CMK (cell line): ENCODE measurements at places on chromosomes 16 and 17.

GRCh38 chr16:89017543-89018281, 40.7 kb upstream of the CBFA2T3 start:
- no peak for DNase-seq

DNA sequence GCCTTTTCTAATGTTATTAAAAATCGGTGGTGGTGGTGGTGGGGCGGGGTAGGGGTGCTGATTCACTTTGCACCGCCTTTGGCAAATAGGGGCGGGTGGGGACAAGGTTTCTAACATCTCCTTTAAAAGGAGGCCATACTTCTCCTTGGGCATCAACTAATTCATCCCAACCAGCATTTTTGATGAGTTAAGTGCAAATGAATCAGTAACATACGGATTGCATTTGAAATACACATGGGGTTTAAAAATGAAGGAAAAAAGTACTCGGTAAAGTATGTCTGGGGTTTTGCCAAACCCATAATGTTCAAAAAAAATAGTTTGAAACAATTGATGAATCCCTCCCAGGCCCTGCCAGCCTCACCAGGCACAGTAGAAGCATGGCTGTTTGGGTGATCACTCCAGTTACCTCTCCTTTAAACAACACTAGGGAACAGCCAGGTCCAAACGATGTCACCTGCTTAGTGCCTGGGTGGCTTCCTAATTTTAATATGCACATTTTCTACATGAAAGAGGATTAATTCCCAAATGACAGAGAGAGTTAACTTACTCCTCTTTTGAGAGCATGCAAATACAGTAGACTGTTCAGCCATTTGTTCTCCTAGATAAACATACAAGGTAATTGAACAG, 107.2 kb downstream of the ANKFN1 start:
- DNase-seq, result no peak

DNA sequence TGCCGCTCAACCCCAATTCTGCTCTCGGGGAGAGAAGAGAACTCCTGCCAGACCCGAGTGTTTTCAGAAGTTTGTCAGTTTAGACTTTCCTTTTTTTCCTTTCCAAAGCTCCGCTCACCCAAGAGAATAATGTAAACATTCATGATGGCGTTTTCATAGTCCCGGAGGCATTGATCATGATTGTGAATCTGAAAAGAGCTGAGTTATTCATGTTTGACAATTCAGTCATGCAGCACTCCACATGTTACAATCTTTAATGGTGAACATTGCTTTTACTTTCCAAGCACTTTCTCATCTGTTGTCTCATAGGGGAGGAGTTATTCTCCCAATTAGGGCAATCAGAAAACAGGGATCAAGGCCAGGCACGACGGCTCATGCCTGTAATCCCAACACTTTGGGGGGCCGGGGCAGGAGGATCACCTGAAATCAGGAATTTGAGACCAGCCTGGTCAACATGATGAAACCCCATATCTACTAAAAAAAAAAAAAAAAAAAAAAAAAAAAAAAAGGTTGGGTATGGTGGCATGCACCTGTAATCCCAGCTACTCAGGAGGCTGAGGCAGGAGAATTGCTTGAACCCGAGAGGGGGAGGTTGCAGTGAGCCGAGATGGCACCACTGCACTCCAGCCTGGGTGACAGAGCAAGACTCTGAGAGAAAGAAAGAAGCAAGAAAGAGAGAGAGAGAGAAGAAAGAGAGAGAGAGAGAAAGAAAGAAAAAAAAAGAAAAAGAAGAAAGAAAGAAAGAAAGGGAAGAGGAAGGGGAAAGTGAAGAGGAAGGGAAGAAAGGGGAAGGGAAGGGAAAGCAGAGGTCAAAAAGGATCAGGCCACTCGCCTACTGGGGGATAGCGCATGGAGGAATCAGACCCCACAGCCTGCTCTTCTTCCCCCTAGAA, 70.0 kb upstream of the TNRC6C start:
- no peak for DNase-seq

GRCh38 chr16:445566-445965, 20.1 kb downstream of the RAB11FIP3 start:
- DNase-seq, result no peak

- DNase-seq, result no peak
These were observed 1.0 kb downstream of the ZNF319 start for GRCh38 chr16:57999366-57999970.

GRCh38 chr16:55605754-55606336, 39.4 kb downstream of the CAPNS2 start:
- no peak for DNase-seq

DNA sequence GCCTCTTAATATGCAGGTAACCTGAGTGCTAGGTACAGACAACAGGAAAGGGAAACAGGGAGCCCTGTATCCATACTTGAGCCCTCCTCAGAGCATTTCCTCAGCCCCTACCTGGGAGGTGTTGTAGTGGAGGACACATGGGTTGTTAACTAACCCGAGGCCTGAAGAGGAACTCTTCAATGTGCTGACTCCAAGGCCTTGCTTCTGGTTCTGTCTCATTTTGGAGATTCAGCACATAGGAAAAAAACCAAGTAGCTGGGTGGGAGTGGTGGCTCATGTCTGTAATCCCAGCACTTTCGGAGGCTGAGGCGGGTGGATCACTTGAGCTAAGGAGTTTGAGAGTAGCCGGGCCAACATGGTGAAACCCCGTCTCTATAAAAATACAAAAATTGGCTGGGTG, 24.8 kb downstream of the SNX11 start:
- no peak for DNase-seq

DNA sequence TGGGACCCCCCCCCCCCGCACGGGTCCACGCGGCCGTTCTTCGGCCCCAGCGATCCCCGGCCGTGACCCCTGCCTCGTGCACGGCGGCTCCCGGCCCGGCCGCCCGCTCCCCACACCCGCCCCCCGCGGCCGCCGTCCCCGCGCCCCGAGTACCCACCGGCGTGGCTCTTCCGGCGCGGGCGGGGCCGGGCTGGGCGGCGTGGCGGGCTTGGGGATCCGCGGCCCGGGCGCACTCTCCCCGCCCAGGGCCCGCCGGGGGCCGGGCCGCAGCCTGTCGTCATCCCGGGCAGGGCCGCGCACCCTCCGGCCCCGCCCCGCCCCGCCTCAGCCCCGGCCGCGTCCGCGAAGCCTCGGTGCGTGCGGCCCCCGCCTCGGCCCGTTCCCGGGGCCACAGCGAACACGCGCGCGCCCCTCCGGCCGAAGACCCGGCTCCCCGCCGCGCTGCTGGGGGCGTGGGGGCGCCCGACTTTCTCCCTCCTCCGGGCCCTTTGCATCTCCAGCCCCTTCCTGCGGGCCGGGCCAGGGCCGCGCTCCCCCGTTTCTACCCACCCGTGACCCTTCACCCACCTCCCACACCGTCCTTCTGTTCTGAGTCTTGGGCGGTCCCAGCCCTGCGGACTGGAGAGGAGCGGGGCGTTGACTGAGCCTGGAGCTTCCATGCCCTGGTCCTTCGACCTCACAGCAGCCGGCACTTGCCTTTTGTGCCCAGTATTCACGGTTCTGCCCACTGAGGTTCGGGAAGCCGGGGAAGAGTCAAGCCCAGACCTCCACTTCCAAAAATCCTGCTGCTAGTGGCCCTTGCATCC, 840 bp downstream of the MYO1C start:
- no peak for DNase-seq

DNA sequence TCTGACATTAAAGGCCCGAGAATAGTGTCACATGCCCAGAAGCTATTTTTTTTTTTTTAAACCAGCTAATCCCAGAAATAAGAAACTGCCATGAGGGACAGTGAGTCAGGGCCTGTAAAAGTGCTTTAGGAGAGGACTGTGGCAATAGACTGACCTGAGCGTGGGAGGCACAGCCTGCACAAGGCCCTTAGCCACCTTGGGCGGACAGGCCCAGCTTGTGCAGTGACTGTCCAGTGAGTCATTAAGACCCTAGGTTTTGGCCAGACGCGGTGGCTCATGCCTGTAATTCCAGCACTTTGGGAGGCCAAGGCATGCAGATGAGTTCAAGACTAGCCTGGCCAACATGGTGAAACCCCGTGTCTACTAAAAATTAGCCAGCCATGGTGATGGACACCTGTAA, 343.0 kb upstream of the ZFHX3 start:
- no peak for DNase-seq

DNA sequence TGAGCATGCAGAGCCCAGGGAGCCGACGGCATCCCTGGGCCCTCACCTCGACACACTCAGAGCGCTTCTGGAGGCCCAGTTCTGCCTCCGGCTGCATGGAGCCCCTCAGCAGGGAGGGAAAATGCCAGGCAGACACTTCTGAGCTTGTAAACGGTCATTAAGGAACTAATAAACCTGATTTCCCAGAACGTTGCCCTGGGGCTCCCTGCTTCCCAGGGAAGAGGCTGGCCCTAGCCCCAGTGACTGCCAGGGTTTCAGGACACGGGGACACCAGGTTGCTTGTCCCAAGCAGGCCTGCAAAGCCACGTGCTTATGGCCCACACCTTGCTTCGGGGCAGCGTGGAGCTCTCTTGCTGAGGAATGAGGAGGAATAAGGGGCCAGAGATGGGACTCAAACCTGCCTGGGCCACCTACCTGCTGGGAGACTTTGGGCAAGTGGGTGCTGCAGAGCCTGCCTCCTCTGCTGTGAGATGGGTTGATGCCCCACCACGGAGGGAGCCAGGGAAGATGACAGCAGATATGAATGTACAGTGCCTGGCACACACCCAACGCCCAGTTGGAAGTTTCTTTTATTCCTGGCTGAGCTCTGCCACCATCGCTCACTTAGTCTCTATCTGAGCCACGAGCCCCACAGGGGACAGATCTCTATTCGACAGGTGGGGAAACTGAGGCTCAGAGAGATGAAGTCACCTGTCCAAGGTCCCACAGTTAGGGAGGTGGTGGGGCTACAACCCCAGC, 5.4 kb downstream of the RHBDF2 start:
- no peak for DNase-seq

DNA sequence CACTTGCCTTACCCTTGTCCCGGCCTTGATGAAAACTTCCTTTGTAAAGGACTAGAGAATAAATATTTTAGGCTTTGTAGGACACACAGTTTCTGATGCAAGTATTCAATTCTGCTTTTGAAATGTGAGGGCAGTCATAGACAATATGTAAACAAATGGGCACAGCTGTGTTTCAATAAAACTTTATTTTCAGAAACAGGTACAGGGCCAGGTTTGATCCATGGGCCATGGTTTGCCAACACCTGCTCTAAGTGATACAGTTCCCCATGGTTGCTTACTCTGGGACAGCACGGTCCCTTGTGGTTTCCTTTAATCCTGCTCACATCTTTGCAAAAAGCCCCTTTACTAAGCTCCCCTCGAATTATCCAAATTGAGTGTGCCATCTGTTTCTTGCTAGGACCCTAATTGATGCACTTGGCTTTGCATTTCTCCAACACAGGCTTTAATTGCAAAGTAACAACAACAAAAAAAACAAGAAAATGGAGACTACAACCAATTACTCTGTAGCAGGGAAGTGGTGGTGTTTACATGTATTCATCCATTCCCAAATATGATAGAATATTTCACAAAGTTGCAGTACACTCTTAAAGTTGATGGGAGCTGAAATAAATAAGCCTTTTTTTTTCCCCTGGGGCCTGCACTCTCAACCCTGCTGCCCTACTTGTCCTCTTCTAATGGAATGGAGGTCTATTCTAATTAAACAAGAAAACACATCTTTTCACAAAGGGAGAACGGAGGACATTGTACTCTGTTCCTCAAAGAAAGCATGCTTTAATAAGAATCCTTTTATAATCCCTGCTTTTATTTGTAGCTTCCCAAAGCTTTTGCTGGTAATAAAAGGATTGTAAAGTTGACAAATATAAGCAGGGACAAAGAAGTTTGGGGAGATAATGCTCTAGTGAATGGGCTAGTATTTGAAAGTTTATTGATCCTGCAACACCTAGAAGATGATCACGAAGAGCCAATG, 37.7 kb upstream of the TOX3 start:
- no peak for DNase-seq

DNA sequence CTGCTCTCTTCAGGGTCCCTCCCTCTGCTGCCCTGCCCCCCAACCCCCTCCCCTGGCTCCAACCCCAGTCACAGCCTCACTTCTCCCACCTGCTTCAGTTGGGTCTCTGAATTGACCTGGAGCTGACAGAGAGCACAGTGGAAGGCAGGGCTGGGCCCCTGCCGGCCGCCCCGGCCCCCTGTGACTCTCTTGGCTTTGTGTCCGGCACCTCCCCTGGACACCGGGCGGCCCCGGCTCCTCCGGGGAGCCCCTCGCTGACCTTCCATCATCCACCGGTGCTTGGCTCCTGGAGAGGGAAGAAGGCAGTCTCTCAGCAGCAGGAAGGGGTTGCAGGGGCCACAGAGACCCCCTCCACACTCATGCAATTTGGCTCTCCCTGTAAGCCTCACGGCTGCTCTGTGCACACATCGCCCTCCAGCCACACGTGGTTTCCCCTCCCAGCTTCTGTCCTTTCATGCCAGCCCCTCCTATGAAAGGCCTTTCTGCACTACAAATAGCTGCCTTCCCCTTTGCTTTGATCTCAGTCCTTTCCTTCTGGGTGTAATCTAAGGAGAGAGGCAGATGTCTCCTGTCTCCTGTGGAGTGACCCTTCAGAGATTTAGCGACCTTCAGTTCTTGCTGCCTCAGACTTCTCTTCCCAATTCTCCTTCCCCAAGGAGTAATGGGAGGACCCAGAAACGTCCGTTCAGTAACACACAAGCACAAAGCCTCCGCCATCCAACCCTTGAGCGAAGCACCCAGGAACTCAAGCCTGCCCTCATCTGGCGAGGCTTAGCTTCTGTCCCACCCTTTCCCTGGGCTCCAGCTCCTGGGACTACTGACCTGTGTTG, 8.3 kb downstream of the NKIRAS2 start:
- no peak for DNase-seq

GRCh38 chr17:62902531-62903220, 63.4 kb upstream of the TANC2 start:
- no peak for DNase-seq

GRCh38 chr16:84270531-84270930, 24.1 kb upstream of the WFDC1 start:
- DNase-seq, result no peak

DNA sequence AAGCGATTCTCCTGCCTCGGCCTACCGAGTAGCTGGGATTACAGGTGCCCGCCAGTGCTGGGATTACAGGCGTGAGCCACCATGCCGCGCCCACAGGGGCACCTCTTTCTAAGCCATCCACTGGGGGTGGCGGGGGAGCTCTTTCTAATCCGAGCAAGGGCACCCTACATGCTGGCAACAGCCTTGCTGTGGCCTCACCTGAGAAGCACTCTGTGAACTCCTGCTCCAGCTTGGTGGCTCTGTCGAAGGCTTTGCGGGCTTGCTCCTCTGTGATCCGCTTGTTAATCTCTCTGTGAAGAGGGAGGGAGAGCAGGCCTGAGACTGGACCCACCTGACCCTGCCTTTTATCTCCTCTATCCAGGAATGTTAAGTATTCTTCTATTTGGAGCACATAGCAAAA, 11.9 kb upstream of the ASGR1 start:
- no peak for DNase-seq

DNA sequence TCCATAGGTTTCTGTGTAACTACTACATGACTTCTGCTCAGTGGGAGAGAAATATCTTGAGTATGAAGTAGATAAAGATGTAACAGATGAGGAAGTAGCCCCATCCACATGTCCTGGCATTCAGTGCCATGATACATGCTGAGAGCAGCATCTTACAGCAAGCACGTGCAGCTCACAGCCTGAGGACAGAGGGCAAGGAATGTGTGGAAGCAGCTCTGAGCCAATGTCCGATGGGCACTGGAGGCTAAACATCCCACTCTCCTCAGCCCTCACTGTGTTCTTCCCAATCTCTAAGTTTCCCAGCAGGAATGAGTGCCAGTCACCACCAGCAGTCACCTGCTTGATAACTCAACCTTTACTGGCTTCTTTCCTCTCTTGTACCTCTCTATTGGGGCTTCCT, 40.4 kb downstream of the CFDP1 start:
- DNase-seq, result no peak

GRCh38 chr17:6660101-6660500, 8.5 kb downstream of the C17orf100 start:
- DNase-seq, result no peak
